GM04504 (cell line): ENCODE measurements at places on chromosomes 1 and 21.
A peak's percentile ranks its signal among the peaks of the same experiment; 100 is the strongest.

DNA sequence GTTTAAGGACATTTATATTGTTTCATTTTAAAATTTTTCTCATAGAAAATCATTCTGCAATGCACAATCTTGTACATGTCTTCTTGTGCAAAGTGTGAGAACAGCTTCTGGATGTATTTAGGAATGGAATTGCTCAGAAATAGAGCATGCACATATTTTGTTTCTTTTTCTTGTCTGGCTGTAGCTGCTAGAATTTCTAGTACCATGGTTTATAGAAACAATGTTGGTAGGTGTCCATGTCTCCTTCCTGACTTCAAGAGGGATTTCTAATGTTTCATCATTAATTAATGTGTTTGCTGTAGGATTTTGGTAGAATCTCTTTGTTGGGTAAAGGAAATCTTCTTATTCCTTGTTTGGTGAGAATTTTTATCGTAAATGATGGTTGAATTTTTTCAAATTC is 99.0 kb downstream of the RYR2 start:
- DNase-seq = no peak

GRCh38 chr21:39083377-39084008 is 99.8 kb downstream of the PSMG1 start:
- no peak for DNase-seq

DNA sequence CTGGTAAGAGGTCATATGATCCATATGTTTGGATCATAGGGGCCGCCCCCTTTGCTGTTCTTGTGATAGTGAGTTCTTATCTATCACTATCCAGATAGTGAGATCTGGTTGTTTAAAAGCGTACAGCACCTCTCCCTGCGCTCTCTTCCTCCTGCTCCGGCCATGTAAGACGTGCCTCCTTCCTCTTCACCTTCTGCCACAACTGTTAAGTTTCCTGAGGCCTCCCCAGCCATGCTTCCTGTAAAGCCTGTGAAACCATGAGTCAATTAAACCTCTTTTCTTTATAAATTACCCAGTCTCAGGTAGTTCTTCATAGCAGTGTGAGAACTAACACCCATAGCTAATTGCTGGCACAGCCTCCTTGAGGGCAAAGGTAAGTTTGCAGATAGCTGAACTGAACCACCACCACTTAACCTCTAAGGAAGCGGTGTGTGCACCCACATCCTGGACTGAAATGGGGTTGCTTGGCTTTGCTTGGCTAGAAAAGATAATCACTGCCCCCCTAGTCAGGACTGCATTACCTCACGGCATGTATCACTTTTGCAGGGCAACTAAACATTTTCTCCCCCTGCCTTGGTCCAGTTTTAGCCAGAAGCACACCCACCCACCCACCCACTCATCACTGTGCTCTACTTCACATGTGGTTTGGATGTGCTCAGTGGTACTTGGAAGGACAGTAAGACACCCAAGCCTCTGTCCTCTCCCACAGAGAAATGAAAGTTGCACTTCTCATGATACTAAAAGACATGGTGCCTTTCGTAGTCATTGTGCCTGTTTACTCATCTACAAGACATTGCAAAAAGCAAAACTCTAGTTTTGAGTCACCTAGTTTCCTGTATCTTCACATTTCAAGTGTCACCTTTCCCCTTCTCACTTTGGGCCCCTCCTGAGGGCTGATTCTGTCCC is 23.1 kb upstream of the PTAFR start:
- DNase-seq = no peak

GRCh38 chr1:27643600-27644368 is 8.8 kb upstream of the FGR start:
- no peak for DNase-seq

GRCh38 chr1:1732381-1732780 is 8.2 kb upstream of the CDK11A start:
- no peak for DNase-seq

- no peak for DNase-seq
Observed at GRCh38 chr1:98176414-98176813, 255.6 kb upstream of the DPYD start.

GRCh38 chr1:150311762-150312161 is 9.6 kb upstream of the PRPF3 start:
- no peak for DNase-seq

GRCh38 chr1:246790833-246791232 is 66.6 kb downstream of the SCCPDH start:
- no peak for DNase-seq

DNA sequence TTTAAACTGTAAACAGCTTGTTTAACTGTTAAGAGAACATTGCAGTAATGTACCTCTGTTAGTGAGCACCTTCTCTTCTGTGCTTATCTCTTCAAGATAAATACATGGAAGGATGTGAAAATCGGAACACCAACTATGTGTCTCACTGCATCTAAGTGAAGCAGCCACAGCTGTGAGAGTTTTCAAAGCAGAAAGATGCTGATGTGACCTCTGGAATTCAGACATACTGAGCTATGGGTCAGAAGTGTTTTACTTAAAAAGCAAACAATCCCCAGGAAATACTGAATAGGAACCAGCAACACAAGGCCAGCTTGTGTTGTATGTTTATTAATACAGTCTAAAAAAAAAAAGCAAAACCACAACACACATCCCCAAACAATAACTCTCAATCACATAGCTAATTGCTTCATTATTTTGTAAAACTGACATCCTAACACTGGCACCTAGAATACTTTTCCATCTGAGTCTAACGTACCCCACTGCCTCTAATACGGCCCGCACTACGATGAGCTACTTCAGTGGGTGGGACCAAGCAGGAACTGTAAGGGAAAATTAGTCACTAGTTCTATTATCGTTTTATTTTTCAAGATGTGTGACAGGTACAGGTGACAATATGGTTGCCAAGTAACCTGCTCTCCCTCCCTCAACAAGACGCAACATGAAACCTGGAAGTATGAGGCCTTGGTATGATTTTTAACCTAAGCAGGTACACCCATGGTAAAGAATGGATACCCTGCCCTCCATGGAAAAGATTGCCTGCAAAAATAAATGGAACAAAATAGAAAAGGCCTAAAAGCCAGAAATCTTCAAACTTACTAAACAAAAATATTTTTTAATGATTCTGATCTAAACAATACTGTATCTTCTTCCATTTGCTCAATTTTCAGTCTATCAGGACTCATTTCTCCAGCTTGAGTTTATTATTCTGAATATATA is 13.9 kb downstream of the ERRFI1 start:
- no peak for DNase-seq

DNA sequence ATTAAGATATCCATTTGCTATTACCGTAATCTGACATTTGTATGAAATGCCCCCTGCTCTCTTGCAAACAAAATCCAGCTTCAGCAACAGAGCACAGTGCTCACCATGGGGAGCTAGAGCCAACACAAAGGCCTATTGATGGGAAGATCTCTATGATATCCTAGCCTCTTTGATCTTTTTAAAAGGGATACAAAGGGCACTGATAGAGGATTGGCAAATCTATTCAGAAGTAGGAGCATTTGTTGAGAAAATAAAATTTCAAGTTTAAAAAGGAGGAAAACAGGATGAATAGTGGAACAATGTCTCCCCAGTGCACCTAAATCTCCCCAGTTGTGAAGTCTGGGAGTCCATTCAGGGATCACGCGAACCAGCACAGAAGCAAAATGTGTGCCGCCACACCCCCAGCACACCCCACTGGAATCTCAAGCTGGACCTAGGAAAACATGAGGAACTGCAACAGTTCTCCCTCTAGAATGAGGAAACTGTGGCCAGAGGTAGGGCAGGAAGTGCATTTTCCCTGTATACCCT is 32.2 kb downstream of the MRAP start:
- DNase-seq = no peak

GRCh38 chr1:184823080-184823479 is 68.4 kb upstream of the EDEM3 start:
- DNase-seq = no peak

GRCh38 chr1:153397924-153398651 is 7.2 kb upstream of the S100A8 start:
- DNase-seq = no peak

GRCh38 chr1:228464487-228464983 is 22.6 kb upstream of the RNF187 start:
- peak; percentile 42 for DNase-seq

- no peak for DNase-seq
Observed at GRCh38 chr21:26784974-26785373, 60.2 kb downstream of the ADAMTS1 start.

DNA sequence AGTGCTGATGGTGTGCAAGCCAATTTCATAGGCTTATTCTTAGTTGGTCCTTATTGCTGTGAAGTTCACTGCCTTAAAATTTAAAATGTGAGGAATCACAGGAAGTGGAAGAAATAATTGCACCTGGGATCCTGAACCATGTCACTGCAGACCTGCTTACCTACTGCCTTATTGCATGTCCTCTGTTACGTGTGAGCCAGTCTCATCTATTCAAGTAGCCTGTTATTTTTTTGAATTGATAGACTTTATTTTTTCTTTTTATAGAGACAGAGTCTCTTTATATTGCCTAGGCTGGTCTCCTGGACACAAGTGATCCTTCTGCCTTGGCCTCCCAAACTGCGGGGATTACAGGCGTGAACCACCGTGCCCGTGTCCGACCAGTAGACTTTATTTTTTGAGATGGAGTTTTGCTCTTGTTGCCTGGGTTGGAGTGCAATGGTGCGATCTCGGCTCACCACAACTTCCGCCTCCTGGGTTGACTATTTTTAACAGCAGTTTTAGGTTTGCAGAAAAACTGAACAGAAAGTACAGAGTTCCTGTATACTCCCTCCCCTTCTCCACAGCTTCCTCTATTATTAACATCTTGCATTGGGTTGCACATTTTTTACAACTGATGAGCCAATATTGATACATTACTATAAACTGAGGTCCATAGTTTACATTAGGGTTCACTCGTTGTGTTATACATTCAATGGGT is 14.0 kb upstream of the DISC1 start:
- no peak for DNase-seq

GRCh38 chr1:166849135-166849534 is 9.9 kb downstream of the POGK start:
- DNase-seq = no peak

- no peak for DNase-seq
Observed at GRCh38 chr1:153386500-153386901, 4.4 kb downstream of the S100A8 start.

- DNase-seq = no peak
Observed at GRCh38 chr21:31343680-31344480, at the start of gene TIAM1. TSS of gene TIAM1 (minus strand) at chr21:31344261. CDS start at chr21:31266972, 77,289 bp downstream.

GRCh38 chr1:159829273-159829634 is 2.6 kb downstream of the SLAMF8 start:
- DNase-seq = no peak

DNA sequence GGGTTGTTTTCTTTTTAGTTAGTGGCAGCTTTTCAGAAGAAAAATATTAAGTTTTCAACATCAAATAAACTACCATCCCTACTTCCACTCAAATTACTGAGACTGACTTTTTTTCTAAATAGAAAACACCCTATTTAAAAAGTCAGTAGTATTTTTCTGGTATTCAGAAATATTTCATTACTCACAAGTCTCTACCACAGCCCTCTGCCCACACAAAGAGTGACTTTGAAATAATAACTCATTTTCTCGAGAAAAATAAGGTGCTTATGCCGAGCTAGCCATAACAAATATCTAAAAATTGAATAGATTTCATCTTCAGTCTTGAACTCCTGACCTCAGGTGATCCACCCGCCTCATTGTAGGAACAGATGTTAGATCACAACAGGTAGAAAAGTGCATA is 41.8 kb upstream of the USP25 start:
- no peak for DNase-seq

GRCh38 chr1:234123867-234124266 is 219.4 kb downstream of the SLC35F3 start:
- DNase-seq = no peak

GRCh38 chr1:44571712-44572571 is 102.3 kb downstream of the TMEM53 start:
- DNase-seq = no peak

DNA sequence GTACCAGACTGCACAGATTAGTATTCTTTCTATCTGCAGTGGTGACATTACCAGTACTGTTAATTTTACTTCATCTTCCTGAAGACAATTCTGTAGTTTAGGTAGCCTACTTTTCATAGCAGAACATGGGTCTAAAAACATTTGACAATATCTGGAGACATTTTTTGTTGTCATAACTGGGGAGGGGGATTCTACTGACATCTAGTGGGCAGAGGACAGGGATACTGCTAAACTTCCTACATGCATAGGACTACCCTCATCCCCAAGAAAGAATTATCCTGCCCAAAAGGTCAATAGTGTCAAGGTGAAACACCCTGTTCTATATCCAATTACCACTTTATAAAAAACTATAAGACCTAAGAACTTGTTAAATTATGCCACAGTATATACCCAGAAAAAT is 3.4 kb upstream of the ARHGAP29 start:
- DNase-seq = no peak

DNA sequence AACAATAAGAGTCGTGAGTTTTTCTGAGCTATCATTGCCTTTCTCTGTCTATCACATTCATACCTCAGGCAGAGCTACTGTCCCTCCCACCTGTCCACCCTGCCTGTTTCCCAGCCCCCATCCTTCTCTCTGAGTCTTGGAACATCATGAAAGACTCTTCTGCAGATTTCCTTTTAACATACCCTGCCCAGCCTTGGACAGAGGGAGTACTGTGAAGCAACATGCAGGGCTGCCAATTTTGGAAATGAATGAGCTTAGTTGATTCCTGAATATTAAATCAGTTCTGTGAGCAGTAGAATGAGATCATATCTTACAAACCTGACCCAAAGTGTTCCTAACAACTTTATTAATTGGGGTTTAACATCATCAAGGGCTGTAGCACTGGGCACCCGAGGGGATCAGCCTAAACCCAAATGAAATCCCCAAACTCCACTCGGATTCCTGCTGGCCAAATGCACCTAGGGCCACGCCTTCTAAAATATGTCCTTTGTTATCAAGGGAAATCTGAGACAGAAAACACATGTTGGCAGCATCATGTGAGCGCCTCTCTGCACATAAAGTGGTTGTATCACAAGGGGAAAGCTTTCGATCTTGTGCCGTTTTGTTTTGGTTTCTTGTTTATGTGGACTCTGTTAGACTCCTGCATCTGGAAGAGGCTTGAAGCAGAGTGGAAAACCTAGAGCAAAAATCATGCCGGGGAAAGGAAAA is 357.6 kb downstream of the KIF26B start:
- DNase-seq = no peak
